ENCODE measurements at places on chromosomes 3 and 15.

GRCh38 chr3:23762214-23762613 lies 43.5 kb upstream of the UBE2E1 start:
- H3K36me3 ChIP-seq: no peaks in the 10 kb centered on the region
- no peaks in the 10 kb centered on the region for H3K27me3 ChIP-seq
- no peak for DNase-seq
- H3K4me1 ChIP-seq: peaks cover 15% of the 10 kb centered on the region
- no peak overlapping the region for H3K27ac ChIP-seq

DNA sequence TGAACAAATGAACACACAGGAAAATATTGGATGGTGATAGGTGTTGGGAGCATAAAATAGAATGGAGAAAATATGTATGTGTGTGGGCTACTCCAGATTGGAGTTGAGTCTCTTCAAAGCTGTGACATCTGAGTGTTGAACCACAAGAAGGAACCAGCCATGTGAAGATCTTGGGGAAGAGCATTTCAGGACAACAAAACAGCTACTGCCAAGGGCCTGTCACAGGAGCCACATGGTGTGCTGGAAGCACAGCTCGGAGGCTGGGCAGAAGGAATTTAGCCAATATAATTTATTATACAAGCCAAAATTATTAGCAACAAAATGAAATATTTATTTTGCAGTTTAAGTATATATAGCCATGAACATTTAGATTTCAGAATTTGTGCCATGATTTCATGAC lies 108.3 kb upstream of the FGF7 start:
- H3K4me1 ChIP-seq: no peaks in the 10 kb centered on the region
- no peak overlapping the region for H3K27ac ChIP-seq
- H3K27me3 ChIP-seq: no peaks in the 10 kb centered on the region

- H3K4me3 ChIP-seq: no peak overlapping the region
- peaks cover 2% of the 10 kb centered on the region for H3K27me3 ChIP-seq
- DNase-seq: no peak
- H3K27ac ChIP-seq: no peak overlapping the region
- no peaks in the 10 kb centered on the region for H3K4me1 ChIP-seq
- H3K36me3 ChIP-seq: no peaks in the 10 kb centered on the region
These were observed 19.1 kb upstream of the HHATL start for GRCh38 chr3:42721690-42722089.

GRCh38 chr3:26132942-26133341 lies 343.1 kb downstream of the OXSM start:
- no peaks in the 10 kb centered on the region for H3K4me1 ChIP-seq
- no peaks in the 10 kb centered on the region for H3K36me3 ChIP-seq
- no peaks in the 10 kb centered on the region for H3K27me3 ChIP-seq
- no peak overlapping the region for H3K27ac ChIP-seq
- H3K4me3 ChIP-seq: no peak overlapping the region

GRCh38 chr3:32989171-32989570 lies 37.7 kb downstream of the CCR4 start:
- no peak for DNase-seq
- H3K4me1 ChIP-seq: peaks cover 3% of the 10 kb centered on the region
- H3K27me3 ChIP-seq: no peaks in the 10 kb centered on the region
- no peak overlapping the region for H3K27ac ChIP-seq

GRCh38 chr3:139846729-139847128 lies 88.3 kb upstream of the CLSTN2 start:
- H3K4me3 ChIP-seq: no peak overlapping the region
- no peak overlapping the region for H3K27ac ChIP-seq
- no peaks in the 10 kb centered on the region for H3K4me1 ChIP-seq
- no peak for DNase-seq

- H3K4me3 ChIP-seq: peak overlapping the region; percentile 41
- H3K4me1 ChIP-seq: peaks cover 3% of the 10 kb centered on the region
- no peak overlapping the region for H3K27ac ChIP-seq
- H3K27me3 ChIP-seq: peaks cover 21% of the 10 kb centered on the region
These were observed 84.9 kb upstream of the ETV5 start for GRCh38 chr3:186193534-186194450.

GRCh38 chr3:149646181-149646766 lies 11.6 kb downstream of the WWTR1 start:
- no peak overlapping the region for H3K4me3 ChIP-seq
- no peak overlapping the region for H3K27ac ChIP-seq
- H3K27me3 ChIP-seq: no peaks in the 10 kb centered on the region
- no peaks in the 10 kb centered on the region for H3K36me3 ChIP-seq
- no peaks in the 10 kb centered on the region for H3K4me1 ChIP-seq
- DNase-seq: no peak

DNA sequence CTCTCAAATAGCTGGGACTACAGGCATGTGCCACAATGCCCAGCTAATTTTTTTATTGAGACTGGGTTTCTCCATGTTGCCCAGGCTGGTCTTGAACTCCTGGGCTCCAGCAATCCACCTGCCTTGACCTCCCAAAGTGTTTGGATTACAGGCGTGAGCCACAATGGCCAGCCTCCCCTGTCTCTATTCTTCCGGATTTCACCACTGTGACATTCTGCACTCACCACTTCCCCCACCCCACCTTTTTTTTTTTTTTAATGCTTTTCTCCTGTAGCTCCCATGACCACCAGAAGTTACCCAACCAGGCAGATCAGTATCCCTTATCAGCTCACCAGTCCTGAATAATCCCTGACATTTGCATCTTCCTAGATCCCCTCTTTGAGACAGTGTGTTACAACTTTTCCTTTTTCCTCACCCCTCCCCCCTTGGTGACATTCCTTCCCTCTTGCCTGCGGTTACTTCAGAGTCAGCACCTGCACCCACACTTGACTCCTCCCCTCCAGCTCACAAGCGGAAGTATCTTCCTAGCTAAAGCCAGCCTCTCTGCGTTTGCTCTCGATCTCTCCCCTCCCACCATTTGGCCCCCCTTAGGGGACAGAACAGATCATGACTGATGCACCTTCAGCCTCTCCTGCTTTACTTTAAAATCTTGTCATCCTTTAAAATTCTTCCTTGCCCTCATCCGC lies 13.5 kb upstream of the ZNF592 start:
- H3K4me1 ChIP-seq: peaks cover 27% of the 10 kb centered on the region
- no peaks in the 10 kb centered on the region for H3K36me3 ChIP-seq
- peak overlapping the region; percentile 96 for H3K27ac ChIP-seq
- H3K27me3 ChIP-seq: no peaks in the 10 kb centered on the region
- H3K4me3 ChIP-seq: peak overlapping the region; percentile 31
- peak; percentile 83 for DNase-seq

GRCh38 chr15:35630532-35630931 lies 84.6 kb upstream of the DPH6 start:
- H3K4me3 ChIP-seq: no peak overlapping the region
- H3K36me3 ChIP-seq: no peaks in the 10 kb centered on the region
- no peak for DNase-seq
- H3K4me1 ChIP-seq: no peaks in the 10 kb centered on the region
- no peak overlapping the region for H3K27ac ChIP-seq
- H3K27me3 ChIP-seq: no peaks in the 10 kb centered on the region

GRCh38 chr15:29724026-29724425 lies 98.2 kb downstream of the TJP1 start:
- H3K4me1 ChIP-seq: no peaks in the 10 kb centered on the region
- H3K36me3 ChIP-seq: no peaks in the 10 kb centered on the region
- H3K27me3 ChIP-seq: no peaks in the 10 kb centered on the region
- H3K27ac ChIP-seq: no peak overlapping the region
- no peak overlapping the region for H3K4me3 ChIP-seq

GRCh38 chr3:134081211-134081610 lies 51.5 kb upstream of the SLCO2A1 start:
- H3K4me1 ChIP-seq: no peaks in the 10 kb centered on the region
- H3K27me3 ChIP-seq: no peaks in the 10 kb centered on the region
- no peaks in the 10 kb centered on the region for H3K36me3 ChIP-seq
- no peak overlapping the region for H3K27ac ChIP-seq
- DNase-seq: no peak

DNA sequence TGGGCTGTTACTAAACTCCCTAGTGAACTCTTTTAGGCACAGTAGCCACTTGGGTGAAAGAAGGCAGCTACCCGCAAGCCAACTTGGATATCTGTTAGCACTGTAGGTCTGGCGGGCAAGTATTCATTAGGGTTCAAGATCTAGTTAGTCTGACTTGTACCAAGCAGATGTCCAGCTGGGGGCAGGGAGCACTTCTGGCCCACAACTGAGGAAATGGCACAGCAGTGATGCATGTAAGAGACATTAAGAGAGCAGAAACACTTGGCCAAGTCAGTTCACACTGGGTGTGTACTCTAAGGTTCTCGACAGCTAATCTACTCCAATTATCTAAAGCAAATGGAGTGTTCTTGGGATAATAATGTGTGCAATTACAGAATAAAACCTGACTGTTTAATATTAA lies 131.7 kb downstream of the CTNNB1 start:
- no peak overlapping the region for H3K4me3 ChIP-seq
- H3K4me1 ChIP-seq: no peaks in the 10 kb centered on the region
- H3K27me3 ChIP-seq: no peaks in the 10 kb centered on the region
- no peak overlapping the region for H3K27ac ChIP-seq
- no peak for DNase-seq

DNA sequence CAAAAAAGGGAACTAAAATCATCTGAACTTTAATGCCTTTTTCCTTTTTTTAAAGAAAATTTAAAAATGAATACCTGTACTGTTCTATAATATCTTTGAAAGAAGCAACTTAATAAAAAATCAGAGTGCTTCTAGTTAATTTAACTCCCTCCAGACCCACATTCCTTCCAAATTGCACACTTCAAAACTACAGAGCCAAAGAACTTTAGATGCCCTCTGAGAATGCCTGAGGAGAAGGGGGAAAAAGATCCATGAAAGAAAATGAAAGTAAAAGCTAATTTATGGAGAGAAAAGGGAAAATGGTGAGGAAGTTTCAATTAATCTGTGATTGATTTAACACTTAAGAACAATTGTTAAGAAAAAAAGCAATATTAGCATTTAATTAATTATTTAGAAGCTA lies 1141.6 kb downstream of the IGSF11 start:
- H3K36me3 ChIP-seq: no peaks in the 10 kb centered on the region
- H3K27me3 ChIP-seq: no peaks in the 10 kb centered on the region
- no peaks in the 10 kb centered on the region for H3K4me1 ChIP-seq
- no peak overlapping the region for H3K4me3 ChIP-seq
- no peak for DNase-seq

- DNase-seq: peak; percentile 41
- H3K4me3 ChIP-seq: peak overlapping the region; percentile 23
- H3K27me3 ChIP-seq: peaks cover 4% of the 10 kb centered on the region
- no peaks in the 10 kb centered on the region for H3K36me3 ChIP-seq
- peaks cover 5% of the 10 kb centered on the region for H3K4me1 ChIP-seq
These were observed 1.1 kb upstream of the SUCLG2 start for GRCh38 chr3:67655364-67656121.

GRCh38 chr15:43545426-43545825 lies 28.0 kb downstream of the MAP1A start:
- H3K27ac ChIP-seq: no peak overlapping the region
- no peaks in the 10 kb centered on the region for H3K4me1 ChIP-seq
- H3K36me3 ChIP-seq: no peaks in the 10 kb centered on the region

DNA sequence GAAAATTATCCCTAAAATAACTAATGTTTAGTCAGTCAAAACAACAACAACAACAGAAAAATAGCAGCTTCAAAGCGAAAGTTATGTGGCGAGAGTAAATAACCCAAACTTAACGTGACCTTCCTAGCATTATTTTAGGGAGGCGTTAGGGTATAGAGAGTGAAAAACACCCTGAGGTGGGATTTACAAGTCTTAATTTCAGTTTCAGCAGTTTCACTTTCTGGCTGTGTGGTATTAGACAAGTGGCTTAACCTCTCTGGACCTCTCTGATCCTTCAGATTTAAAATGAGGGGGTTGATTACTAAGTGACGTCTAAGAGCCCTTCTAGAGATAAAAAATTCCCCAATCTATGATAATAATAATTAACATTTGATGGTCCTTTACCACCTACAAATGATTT lies 291.2 kb downstream of the ZBTB20 start:
- no peak for DNase-seq
- no peak overlapping the region for H3K27ac ChIP-seq
- no peaks in the 10 kb centered on the region for H3K27me3 ChIP-seq
- H3K4me3 ChIP-seq: no peak overlapping the region
- no peaks in the 10 kb centered on the region for H3K36me3 ChIP-seq

- no peak overlapping the region for H3K27ac ChIP-seq
- no peaks in the 10 kb centered on the region for H3K36me3 ChIP-seq
- peak; percentile 50 for DNase-seq
- no peak overlapping the region for H3K4me3 ChIP-seq
These were observed 190.7 kb upstream of the NDN start for GRCh38 chr15:23877502-23878412.

DNA sequence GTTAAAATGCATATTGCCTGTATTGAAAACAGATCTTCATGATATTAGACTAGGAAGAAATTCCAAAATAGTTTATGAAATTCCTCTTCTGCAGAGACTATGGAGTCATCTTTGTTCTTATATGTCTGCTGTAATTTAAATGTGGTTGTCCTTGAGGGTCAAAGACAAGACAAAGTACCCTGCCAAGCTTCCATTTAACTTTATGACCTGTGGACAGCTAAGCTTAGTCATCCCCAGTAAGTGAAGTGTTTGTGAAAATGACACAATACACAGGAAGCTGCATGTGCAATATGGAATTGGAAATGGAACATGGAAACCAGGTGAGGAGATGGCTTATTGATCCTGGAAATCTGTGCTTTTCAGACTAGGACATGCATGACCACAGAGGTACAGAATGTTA lies 68.5 kb upstream of the GBE1 start:
- no peaks in the 10 kb centered on the region for H3K36me3 ChIP-seq
- no peaks in the 10 kb centered on the region for H3K27me3 ChIP-seq
- H3K4me1 ChIP-seq: no peaks in the 10 kb centered on the region

DNA sequence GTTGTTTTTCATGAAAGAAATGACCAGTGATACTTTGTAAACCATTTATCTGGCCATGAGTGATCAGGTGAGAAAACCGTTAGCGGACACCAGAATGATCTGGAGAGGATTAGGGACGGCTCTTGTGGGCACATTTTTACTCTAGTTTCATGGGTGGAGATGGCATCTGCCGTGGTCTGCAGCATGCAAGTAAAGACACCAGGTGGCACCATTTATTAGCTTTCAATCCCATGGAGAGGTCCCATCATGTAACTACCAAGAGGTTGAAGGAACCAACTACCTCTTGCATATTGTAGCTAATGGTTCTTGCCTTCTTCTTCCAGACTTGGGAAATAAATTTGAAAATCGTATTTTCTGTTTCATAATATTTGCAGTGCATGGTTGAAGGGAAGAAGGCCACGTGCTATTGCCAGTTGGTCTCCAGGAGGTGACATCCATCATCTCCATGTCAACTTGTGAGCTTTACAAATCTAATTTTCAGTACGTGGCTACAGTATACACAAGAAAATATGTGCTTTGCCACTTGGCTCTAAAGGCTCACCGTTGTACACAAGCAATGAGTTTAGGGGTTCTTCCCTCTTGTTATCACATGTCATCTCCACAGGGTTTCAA lies 1.5 kb upstream of the MAPKBP1 start:
- H3K4me3 ChIP-seq: no peak overlapping the region
- no peak overlapping the region for H3K27ac ChIP-seq
- H3K36me3 ChIP-seq: no peaks in the 10 kb centered on the region
- H3K27me3 ChIP-seq: no peaks in the 10 kb centered on the region

- no peak for DNase-seq
- no peaks in the 10 kb centered on the region for H3K36me3 ChIP-seq
- no peaks in the 10 kb centered on the region for H3K4me1 ChIP-seq
- H3K4me3 ChIP-seq: no peak overlapping the region
- H3K27me3 ChIP-seq: no peaks in the 10 kb centered on the region
These were observed 72.1 kb downstream of the IL1RAP start for GRCh38 chr3:190585805-190586630.

All from thymus (tissue), 14 donors.